ENCODE measurements at places on chromosomes 5 and 9.
A peak's percentile ranks its signal among the peaks of the same experiment; 100 is the strongest.

DNA sequence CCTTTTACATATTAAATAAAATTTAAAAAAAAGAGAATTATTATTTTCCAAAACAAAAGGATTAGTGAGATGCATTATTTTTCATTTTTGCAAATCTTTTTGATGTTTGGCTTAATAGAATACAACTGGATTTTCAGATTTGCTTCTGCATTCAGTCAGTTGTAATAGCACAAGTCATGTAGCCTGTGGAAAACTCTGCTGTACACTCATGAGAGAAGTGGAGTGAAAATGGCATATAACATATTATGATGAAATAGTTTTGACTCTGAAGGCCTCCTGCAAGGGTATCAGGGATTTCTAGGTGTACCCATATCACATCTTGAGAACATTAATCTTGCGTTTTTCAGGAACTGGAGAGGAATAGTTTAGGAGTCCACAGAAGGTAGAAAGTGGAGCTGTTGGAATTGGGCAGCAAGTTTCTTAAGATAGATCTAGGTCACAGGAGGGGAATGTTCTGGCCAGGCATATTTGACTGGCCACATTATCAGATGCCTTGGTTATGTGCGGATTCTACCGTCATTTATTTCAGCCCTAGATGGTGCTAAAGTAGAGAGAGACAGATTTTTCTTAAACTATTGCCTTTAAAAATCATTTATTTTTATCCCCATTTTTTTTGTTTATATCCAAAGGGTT, 16.4 kb downstream of the LNPEP start:
- no peak for DNase-seq

GRCh38 chr9:137162505-137163364, 7.1 kb downstream of the LRRC26 start:
- DNase-seq, result no peak

GRCh38 chr9:128136816-128137793, 9.6 kb upstream of the PTGES2 start:
- no peak for DNase-seq

DNA sequence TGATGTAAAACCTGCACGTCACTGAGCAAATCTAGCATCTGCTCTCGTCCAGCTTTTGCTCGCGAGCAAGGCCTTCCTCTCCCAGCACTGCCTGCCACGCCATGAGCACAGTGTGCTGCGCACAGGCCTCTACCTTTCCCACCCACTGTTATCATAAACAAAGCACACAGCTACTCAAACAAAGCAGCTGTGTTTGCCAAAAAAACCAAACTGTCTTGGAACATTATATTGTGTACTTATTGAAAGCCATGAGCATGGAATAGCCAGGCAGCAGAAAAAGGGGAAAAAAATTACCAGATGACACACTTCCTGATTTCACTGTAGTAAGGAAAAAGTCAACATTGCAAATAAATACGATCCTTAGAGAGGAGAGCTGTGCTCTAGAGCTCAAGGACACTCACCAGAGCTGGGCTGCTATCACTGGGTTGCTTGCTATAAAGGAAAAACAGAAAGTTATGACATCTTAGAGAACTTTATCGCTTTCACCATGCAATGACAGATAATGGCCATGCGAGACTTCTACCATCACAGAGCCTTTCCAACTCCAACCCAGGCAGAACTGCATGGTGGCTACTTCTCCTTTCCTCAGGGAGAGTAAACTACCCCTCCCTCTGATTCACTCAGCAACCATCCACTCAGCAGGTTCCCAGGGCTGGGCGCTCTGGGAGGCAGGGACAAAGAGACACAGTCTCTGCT, 69.6 kb downstream of the EPB41L4B start:
- DNase-seq, result no peak

DNA sequence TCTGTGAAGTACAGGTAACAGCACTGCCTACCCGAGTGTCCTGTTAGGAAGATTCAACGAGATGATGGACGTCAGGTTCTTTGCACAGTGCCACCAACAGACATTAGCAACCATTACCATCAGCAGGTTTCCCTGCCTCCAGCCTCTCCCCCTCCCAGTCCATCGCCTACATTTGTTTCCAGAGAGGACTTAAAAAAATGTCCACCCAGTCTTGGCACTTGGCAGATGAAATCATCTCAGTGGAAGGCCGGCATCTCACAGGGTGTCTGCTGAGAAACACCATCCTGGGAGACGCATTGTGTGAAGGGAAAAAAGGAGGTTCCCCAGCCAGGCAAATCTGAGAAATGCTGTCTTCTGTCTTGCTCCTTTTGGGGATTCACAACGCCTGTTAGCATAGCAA, 58.2 kb downstream of the CRB2 start:
- no peak for DNase-seq

- no peak for DNase-seq
These were observed 64.4 kb downstream of the C9orf85 start for GRCh38 chr9:71975833-71976232.

GRCh38 chr5:62661126-62661525, 82.5 kb downstream of the LRRC70 start:
- DNase-seq, result no peak

- no peak for DNase-seq
These were observed 55.8 kb downstream of the ASS1 start for GRCh38 chr9:130500340-130501180.

DNA sequence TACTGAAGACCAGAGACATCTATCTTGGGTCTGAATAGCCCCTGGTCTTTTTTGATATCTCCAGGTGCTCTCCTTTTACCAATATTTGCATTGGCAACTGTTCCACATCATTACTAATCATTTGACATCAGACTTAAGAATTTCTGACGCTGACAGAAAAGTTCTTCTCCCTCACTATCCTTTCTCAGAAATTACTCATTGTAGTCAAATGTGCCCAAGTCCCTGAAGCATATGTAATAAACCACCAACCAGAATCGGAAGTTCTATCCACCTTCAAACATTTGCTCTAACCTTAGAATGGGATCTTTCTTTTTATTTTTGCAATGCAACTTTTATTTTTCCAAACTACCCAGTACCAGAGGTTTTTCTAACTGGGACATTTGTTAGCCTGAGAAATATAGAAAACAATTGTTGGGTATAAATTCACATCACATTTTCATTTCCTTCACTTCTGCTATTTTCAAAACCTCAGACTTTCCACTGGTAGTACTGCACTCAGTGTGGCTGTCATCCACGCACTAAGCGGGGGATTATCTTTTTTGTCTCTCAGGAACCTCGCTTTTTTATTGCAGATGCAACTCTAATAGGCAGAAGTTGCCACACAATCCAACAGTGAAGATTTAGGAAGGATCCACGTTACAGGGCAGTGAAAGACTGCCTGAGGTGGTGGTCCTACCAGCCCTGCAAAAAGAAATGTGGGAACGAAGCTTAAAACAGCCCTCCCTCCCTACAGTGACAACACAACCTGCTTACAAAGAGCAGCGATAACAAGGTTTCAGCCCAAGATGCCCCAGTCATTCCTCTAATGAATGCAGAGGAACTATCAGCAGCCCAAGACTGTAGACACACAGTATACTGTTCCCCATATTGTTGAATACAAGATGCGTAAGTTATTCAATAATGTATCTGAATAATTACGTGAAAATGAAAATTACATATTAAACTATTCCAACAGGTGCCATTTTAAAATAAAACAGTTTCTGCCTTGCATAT, 201.2 kb downstream of the EBF1 start:
- no peak for DNase-seq

GRCh38 chr5:17114715-17115599, 102.5 kb upstream of the BASP1 start:
- no peak for DNase-seq

DNA sequence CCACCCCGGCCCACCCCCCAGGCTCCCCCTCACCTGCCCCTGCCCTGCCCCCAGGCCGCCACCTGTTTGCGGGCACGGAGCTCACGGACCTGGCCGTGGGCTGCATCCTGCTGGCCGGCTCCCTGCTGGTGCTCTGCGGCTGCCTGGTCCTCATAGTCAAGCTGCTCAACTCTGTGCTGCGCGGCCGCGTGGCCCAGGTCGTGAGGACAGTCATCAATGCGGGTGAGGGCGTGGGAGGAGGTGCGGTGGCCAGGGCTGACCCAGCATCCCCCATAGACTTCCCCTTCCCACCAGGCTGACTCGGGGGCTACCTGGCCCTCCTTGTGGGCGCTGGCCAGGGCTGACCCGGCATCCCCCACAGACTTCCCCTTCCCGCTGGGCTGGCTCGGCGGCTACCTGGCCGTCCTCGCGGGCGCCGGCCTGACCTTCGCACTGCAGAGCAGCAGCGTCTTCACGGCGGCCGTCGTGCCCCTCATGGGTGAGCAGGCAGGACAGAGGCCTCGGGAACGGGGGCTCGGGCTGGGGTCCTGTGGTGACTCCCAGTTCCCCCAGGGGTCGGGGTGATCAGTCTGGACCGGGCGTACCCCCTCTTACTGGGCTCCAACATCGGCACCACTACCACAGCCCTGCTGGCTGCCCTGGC, 3.5 kb downstream of the SLC34A3 start:
- DNase-seq, result no peak

DNA sequence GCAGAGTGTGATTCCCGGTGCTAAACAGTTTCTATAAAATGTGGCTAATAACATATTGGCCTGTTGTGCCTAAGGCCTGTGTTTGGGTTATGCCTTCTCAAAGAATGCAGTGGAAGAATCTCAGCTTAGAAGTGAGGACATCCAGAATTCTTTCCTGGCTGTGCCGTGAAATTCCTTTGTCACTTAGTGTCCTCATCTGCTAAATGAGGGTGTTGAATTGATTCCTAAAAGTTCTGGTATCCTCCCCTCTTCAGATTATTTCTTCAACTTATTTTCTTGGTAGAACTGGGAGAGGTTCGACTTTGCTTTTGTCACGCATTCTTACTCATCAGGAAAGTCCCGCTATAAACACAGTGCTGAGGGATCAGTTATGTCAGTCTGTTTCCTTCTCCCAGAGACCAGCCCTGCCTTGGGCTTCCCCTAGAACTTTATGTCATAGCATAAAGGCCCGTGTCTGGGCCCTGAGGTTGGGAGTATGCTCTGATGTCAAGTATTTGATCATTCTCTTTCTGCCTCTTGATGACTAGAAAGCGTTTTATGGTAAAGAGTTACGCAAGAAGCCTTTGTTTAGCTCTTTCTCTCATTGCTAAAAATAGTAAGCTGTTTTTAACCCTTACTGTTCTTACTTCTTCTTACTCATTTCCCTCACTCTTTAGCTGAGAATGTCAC, 29.5 kb downstream of the MTAP start:
- peak; percentile 21 for DNase-seq

DNA sequence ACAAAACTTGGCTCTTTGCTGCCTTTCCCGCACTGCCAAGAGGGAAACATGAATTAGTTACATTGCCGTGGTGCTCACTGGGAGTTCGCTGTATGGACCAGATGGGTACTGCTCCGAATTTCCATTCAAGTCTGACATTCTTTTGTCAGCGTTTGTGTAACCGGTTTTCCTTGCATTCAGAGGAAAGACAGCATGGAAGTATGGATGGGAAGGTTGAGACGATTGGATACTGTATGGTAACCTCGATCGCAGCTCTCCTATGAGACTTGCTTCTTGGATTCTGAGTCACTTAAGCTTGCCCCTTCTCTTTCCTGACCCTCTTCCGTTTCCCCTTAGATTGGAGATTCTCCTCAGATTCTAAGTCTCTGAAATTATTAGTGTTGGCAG, 625 bp upstream of the UBLCP1 start:
- no peak for DNase-seq

- DNase-seq, result no peak
These were observed 141.6 kb downstream of the BOD1 start for GRCh38 chr5:173474881-173475287.

DNA sequence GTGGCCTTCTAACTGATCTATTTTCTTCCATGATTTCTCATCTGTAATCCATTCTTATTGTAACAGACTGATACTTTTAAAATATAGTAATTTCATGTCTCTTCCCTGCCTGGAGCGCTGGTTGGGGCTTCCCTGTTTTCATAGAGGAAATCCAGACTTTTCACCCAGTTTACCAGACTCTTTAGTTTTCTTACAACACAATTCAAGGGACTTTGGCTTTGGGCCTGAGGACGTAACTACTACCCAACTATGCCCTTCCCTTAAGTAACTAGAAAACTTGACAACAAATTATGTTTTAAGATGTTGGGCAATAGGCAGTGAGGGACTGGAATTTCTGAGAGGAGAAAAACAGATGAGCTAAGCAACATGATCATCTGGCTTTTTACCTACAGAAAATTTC, 289.6 kb downstream of the FGF10 start:
- no peak for DNase-seq

DNA sequence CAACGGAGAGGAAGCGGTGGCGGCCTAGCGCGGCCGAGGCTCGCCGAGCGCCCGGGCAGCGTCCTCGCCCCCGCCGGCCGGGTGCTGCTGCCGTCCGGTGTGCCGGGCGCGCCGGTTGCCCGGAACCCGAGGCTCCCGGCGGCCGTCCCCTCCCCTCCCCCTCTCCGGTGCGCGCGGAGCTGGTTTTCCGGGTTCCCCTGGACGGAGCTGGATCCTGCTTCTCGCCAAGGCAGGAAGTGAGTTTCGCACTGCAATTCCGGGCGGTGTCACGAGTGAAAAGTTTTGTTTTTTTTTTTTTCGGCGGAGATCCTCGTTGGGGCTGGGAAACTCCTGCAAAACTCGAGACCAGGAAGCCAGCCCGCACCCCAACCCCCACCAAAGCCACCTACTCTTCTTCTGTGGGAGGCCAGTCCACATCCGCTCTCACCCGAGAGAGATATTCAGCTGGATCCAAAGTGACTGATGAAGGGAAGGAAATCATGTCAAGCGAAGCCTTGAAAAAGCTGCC, at the start of gene ERBIN:
ERBIN (plus strand) TSS at position 300 of the 508 bp plus-strand sequence. CDS start 66,144 bp downstream, outside the sequence.
- peak; percentile 64 for DNase-seq

DNA sequence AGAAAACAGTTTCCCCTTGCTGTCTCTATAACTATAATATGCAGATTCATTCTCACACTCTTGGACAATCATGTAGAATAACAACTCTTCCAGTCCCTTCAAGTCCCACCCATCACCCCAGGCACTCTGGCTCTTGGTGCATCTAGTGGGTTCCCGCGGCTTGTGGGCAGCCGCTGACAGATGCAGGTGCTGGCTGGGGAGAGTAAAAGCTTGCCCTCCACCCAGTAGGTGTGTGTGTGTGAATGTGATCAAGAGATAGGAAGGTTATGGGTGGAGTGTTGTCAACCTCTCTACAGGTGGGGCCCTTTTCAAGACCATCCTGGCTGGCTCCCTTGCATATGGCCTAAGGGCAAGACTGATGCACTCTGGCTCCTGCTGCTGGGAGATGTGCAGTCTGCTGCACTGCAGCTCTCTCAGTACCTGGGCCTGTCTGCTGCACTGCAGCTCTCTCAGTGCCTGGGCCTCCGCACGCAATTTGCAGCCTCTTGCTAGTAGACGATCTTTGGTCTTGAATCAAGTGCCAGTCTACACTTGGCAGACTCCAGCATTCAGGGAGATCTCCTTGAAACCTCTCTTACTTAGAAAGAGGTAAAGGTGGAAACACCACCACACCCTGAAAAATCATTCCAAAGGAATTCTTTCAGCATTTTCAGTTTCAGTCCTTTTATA, 189.7 kb upstream of the GDNF start:
- DNase-seq, result no peak

GRCh38 chr5:95393279-95393678, 2.1 kb downstream of the FAM81B start:
- DNase-seq, result no peak

Data from stimulated activated CD4-positive, alpha-beta T cell treated with anti-CD3 and anti-CD28 coated beads, Interleukin-4, amount 100 ng/mL, for 1 hour (primary cell).